ENCODE measurements at places on chromosomes 7 and 10. TPM values are rescaled to one million over a fixed set of nuclear protein-coding genes. Genes with fewer than 3 reads are reported as not detected.

Gene PNLIPRP2
- not detected for total RNA-seq

Gene CREB5
- 52.7 TPM for total RNA-seq

Gene CCDC3
- 36.3 TPM for total RNA-seq

Gene DNA2
- total RNA-seq, result 8.9 TPM

Gene CLCN1
- total RNA-seq, result 0.20 TPM

Gene ELAPOR2
- total RNA-seq, result 10.9 TPM

Gene CDHR1
- 1.7 TPM for total RNA-seq

Gene CHST3
- 19.5 TPM for total RNA-seq

Gene PWWP2B
- total RNA-seq, result 10.6 TPM

Gene CRPPA
- 4.1 TPM for total RNA-seq

Gene SLC39A12
- total RNA-seq, result 0.10 TPM

Gene CBLL1
- total RNA-seq, result 16.0 TPM

Gene ENTPD1
- total RNA-seq, result 26.0 TPM

Gene LRRC61
- total RNA-seq, result 3.0 TPM

Gene MTURN
- 52.5 TPM for total RNA-seq

Gene TMEM178B
- 0.49 TPM for total RNA-seq

- no peak for DNase-seq
Observed at GRCh38 chr7:77316219-77316978, 99.8 kb downstream of the GSAP start.

DNA sequence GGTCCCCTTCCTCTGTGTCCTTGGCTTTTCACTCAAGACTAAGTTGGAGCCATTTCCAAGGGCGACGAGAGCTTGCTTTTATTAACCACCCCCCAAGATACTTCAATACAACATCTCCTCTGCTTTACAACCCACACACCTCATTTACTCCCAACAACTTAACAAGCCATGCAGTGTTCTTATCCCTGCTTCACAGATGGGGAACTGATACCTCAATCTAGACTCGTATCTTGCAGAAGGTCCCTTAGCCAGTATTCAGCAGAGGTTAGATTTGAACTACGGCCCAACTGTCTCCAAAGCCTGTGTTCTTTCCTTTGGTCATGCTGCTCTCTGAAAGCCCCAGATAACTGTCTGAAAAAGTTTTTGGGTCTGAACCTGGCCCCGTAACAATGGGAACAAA is 444.8 kb downstream of the GRID1 start:
- DNase-seq, result no peak

DNA sequence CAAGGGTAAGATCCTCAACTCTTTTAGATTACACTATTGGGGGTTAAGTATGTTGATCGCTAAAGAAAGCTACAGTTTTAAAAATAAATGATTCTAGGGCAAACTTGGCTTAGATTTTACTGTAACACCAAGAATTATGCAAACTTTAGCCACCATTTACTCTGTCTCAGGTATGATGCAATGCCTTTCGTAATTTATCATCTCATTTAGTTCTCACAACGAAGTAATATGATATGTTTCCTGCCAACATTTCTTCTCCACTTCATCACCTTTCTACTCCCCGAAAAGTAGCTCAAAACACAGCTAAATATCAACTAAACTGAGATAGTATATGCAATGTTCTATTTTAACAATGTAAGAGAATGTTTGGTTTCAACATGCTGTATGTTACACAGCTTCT is 21.1 kb downstream of the FAM133B start:
- DNase-seq, result no peak

DNA sequence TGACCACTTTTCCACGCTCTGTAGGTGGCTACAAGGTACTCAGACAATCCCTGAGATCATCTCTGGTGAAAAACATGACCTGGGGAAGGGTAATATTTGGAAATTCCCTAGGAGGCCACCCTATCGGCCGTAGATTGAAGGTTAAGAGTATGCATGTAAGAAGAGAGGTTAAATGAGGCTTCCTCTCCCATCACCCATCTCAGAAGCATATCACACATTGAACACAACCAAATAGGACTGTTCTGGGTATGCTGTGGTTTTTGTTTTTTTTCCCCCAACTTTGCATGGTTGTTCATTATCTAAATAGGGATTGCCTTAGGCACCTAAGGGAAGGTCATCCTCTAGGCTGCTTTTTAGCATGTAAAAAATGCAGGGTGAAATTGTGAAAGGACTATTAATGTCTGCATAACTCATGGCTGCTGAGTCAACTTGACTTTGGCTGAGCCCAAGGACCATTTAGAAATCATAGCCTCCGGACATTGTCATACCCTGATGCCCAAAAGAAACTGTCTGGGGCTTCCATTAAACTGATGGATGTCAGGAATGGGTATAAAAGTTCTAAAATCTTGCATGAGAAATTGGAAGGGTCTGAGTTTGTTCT is 24.7 kb upstream of the ST8SIA6 start:
- DNase-seq, result no peak

- no peak for DNase-seq
Observed at GRCh38 chr7:30804078-30804661, 33.0 kb downstream of the MINDY4 start.

GRCh38 chr10:116723428-116724281 is 18.7 kb downstream of the HSPA12A start:
- no peak for DNase-seq

GRCh38 chr10:95315509-95315908 is 24.7 kb upstream of the PDLIM1 start:
- DNase-seq, result no peak

DNA sequence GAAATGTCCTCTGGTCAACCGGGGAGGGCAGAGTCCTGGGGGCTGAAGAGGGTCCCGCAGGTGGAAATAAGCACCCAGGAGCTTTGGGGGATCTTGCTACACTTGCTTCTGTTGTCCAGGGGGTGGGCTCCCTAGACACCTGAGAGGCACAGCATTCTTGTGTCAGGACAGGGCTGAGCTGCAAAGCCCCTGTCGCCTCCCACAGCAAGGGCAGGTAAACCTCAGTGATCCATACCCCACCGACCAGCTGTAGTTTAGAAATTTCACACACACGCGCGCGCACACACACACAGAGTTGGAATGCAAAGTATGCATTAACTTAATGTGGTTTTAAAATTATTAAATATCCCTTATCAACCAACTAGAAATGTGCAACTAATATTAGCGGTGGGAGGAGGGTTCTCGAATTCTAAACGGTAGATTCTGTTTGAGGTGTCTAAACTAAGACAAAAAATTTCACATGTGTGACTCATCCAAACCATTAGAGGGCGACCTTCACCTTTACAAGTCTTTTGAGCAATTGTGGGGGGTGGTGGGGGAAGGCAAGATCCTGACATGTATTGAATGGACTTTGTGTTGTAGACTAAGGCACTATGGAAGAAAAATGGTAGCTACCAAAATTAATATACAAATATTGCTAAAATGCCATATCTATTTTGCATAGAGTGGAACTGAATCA is 34.3 kb upstream of the PTF1A start:
- peak; percentile 29 for DNase-seq

GRCh38 chr10:89952325-89952724 is 250.9 kb downstream of the KIF20B start:
- DNase-seq, result no peak

GRCh38 chr7:37657816-37658215 is 25.8 kb upstream of the GPR141 start:
- no peak for DNase-seq

GRCh38 chr7:98866765-98867164 is 3.0 kb downstream of the TMEM130 start:
- no peak for DNase-seq

GRCh38 chr7:41698726-41699125 is 4.2 kb downstream of the INHBA start:
- DNase-seq, result no peak

DNA sequence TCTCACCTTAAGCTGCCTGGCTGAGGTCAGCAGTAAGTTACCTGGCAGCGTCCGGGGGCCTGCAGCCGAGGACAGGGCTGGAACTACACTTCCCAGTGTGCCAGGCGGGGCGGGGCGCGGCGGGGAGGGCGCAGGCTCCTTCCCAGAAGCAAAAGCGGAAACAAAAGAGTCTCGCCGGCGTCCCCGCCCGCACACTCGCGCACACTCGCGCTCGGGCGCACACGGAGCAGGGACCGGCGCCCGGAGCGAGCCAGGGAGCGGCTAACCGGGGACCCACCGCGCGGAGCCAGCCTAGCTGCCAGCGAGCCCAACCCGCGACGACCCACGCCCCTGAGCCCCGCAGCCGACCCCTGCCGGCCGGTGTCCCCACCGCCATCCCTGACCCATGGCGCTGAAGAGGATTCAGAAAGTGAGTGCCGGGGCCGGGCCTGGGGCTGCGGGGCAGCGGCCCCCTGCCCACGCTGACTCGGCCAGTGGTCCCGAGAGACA is at the start of gene UBE2D1:
Gene UBE2D1 (plus strand): TSS at position 190 of the 489 bp plus-strand sequence. CDS start 196 bp downstream, at position 386.
- peak; percentile 51 for DNase-seq

DNA sequence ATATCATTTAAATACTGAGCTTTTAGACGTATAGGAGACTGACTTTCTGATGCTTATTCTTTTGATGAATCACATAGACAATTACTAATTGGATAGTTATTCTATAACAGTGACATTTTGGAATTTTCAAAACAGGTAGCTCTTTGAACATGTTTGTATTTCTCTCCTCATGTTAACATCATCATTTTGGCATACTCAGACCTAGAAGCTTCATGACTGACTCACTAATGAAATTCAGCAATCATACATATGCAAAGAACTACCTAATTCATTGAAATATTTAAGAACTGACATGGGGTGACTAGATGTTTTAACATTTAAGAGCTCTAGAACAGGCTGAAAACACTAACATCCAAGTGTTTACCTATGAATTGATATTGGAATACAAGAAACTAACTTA is 192.3 kb downstream of the VTI1A start:
- DNase-seq, result no peak

- DNase-seq, result no peak
Observed at GRCh38 chr7:139623518-139623917, 100.0 kb downstream of the CLEC2L start.

GRCh38 chr7:98265841-98266271 is 13.8 kb upstream of the TECPR1 start:
- no peak for DNase-seq

DNA sequence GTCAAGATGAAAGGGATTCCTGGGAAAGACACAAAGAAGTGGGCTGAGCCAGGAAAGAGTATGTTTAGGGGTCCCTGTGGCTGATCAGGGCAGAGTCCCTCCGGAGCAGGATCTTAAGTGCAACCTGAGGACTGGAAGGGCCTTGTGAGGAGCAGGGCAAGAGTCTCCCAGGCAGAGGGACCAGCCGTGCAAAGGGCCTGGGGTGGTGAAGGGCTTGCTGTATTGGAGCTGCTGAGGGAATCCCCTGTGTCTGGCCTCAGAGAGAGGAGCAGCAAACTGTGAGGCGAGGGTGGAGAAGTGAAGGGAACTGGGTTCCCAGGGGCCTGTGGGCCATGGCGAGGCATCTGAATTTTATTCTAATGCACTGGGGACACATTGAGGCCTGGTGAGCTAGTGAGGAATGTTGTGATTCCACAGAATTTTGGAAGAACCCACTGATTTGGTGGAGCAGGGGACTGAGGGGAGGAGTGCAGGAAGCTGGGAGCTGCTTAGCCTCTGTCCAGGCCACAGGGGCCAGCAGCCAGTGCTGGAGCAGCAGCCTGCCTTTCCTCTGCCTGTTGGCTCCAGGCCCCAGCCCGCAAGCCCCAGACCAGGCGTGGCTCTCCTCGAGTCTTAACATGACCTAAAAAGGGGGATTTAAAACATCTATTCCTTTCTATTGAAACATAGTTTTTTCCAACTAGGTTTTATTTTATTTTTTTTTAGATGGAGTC is 138.4 kb upstream of the IGFBP3 start:
- no peak for DNase-seq

- peak; percentile 16 for DNase-seq
Observed at GRCh38 chr10:17348501-17349349, 105.7 kb downstream of the ST8SIA6 start.

- no peak for DNase-seq
Observed at GRCh38 chr10:38147686-38148085, 53.5 kb downstream of the ZNF37A start.

- DNase-seq, result no peak
Observed at GRCh38 chr7:157035302-157035701, 24.8 kb upstream of the MNX1 start.

DNA sequence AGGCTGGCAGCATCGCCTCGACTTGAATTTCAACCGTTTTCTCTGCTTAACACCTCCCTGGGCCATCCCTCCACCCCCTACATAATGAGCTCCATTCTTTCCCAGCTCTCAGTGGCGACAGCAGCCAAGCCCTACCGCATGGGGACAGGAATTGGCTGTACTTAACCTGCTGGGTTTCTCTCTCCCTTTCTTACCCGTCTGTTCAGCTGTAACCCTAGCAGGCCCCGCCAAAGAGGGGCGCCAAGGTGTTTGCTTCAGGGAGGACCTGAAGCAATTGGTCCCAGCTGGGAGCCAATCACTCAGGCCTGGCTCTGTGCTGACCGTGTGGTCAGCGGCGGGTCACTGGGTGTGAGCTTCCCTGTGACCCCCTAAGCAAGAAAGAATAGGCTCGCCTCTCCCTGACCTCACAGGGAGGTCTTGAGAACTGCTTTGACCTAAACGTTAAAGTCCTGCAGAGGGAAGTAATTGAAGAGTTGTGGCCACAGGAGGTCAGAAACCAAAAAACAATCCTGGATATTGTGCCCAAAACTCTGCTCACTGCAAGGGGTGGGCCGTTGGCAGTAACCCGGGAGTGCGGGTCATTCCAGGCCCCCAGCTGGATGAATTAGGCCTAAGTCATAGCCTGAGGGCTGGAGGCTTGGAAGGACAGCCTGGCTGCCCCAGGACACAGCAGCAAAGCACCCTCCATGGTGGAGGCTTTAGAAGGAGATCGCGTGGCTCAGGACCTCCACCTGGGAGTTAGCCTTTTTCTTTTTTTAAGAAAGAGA is 114.6 kb downstream of the ITIH5 start:
- peak; percentile 21 for DNase-seq

Measured in skin of body (tissue), 3 donors.